ENCODE measurements at places on chromosomes 12 and 14.
A peak's percentile ranks its signal among the peaks of the same experiment; 100 is the strongest.

- no peak for DNase-seq
Measured at GRCh38 chr14:50688875-50689274, 20.8 kb upstream of the SAV1 start.

GRCh38 chr14:89493877-89494634 lies 77.0 kb upstream of the FOXN3 start:
- no peak for DNase-seq

DNA sequence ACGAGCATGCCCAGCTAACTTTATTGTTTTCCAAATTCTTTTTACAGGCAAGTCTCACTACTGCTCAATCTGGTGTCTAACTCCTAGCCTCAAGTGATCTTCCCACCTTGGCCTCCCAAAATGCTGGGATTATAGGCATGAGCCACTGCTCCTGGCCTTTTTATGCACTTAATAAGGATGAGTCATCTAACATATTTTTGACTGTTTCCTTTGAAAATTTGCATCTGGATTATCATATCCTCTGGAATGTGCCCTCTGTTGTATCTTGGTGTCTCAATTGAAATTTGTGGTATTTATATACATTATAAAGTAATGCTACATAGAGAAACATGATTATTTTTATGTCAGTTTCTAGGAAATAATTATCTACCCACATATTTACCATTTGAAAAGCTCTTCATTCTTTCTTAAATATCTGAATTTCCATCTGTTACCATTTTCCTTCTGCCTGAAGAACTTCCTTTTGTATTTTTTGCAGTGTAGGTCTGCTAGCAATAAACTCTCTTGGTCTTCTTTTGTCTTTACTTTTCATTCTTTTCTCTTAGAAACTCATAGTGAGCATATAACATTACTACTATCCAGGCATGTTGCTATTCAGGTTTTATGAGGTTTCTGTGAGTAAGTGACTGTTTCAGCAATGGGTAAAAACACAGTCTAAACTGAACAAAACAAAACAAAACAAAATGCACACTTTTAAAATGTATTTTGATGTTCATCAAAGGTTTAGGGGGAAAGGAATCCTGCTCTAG lies 52.8 kb upstream of the CNOT2 start:
- peak; percentile 70 for DNase-seq

- DNase-seq: no peak
Measured at GRCh38 chr12:92640691-92641090, 62.1 kb upstream of the PLEKHG7 start.

GRCh38 chr12:52221912-52222457 lies 11.1 kb upstream of the KRT7 start:
- no peak for DNase-seq

DNA sequence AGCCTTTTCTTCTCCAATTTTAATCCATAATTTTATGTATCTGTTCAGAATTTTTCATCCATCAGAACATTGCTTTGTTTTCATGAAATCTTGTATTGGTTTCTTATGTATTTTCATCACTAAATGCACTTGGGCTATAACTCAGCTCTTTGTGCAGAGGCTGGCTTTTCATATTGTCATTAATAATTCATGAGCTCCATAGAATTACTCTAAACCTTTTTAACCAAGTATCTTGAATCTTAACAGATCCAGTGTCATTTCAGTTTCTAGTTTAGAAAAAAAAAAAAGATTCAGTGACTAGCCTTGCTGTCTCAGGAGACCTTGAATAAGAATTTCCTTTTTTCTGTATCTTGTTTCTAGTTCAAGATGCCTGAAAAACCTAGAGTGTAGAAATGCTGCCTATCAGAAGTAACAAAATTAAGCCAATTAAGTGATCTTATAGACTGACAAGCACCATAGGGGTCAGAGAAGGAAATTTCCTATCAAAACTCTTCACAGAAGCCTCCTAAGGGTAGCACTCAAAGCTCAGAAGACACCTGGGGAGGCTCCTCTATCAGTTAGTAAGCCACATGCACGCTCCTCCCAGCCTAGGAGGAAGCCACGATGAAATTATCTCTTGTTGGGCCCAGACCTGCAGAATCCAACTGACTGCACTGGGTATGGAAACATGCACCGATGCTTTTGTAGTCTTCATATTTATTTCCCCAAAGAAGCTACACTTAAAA lies 163.4 kb downstream of the KICS2 start:
- DNase-seq: no peak

GRCh38 chr12:121568971-121569751 lies 11.7 kb downstream of the KDM2B start:
- DNase-seq: no peak

- no peak for DNase-seq
Measured at GRCh38 chr12:106978035-106978800, 8.7 kb downstream of the MTERF2 start.

- no peak for DNase-seq
Measured at GRCh38 chr12:14981049-14981448, 8.2 kb downstream of the PDE6H start.

DNA sequence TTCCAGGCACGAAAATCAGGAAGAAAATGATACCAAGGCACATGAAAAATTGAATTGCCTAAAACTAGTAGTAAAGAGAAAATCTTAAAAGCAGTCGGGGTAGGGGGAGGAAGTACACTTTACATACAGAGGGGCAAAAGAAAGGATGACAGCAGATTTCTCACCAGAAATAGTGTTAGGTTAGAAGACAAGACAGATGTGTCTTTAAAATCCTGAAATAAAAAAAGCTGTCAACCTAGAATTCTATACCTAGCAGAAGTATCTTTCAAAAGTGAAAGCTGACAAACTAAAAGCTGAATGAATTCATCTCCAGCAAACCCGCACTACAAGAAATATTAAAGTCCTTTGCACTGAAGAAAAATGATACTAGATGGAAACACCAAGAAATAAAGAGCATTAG lies 280.4 kb downstream of the FOXN3 start:
- DNase-seq: no peak

GRCh38 chr14:104473244-104473565 lies 106.4 kb upstream of the C14orf180 start:
- no peak for DNase-seq

DNA sequence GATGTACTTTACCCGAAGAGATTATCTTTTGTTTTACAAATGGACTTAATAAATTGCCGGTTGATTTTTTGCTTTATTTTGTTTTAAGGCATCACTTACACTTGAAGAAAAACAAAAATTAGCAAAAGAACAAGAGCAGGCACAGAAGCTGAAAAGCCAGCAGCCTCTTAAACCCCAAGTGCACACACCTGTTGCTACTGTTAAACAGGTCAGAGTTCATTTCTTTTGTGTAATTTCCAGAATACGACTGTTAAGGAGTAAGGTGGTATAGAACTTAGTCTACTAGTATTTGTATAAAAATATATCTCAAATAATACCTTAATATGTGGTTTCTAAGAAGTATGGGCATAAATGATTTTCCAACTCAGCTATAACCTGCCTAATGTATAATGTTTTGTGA lies 19.6 kb upstream of the SLC17A8 start:
- no peak for DNase-seq

DNA sequence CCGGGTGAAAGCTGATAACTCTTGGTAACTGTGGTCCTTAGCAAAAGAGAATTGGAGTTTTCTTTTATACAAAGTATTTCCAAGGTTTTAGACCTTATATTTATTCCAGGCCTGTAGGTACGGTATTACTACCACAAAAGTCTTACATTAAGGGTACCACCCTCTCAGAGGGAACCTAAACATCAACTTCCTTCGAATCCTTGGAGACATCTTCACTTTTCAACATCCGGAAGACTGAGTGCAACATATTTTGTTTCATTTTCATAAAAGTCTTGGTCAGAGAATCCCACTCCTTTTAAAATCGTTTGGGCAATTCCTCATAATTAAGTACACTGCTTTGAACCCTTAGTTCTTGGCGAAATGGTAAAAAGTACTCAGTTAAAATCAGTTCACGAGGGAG lies 1.2 kb downstream of the CNOT2 start:
- DNase-seq: no peak

- DNase-seq: no peak
Measured at GRCh38 chr12:58481811-58482210, 438.5 kb downstream of the LRIG3 start.

GRCh38 chr12:2292560-2292959 lies 239.8 kb downstream of the CACNA1C start:
- no peak for DNase-seq

GRCh38 chr12:55820679-55821078 lies 2.8 kb downstream of the ORMDL2 start:
- DNase-seq: no peak
